Stimulated activated CD8-positive, alpha-beta memory T cell treated with anti-CD3 and anti-CD28 coated beads, Interleukin-4, amount 100 ng/mL, for 4 hours (primary cell): ENCODE measurements at places on chromosomes 3 and 15.

DNA sequence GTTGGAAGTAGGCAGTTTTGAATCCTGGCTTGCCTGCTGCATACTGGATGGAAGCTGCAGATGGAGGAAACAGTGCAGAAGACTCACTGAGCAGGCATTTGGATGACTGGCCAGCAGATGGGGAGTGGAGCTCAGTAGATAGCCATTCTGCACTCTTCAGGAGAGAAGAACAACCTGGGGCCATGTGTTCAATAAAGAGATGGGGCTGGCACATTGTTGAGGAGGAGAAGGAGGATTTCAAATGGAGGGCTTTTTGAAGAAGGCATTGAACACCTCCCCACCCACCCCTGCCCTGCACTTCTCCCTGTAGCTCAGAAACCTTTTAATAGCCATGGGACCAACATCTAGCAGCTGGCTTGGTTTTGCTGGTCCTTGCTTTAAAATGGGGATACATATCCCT, 109.8 kb downstream of the CACNA1D start:
- DNase-seq = no peak

DNA sequence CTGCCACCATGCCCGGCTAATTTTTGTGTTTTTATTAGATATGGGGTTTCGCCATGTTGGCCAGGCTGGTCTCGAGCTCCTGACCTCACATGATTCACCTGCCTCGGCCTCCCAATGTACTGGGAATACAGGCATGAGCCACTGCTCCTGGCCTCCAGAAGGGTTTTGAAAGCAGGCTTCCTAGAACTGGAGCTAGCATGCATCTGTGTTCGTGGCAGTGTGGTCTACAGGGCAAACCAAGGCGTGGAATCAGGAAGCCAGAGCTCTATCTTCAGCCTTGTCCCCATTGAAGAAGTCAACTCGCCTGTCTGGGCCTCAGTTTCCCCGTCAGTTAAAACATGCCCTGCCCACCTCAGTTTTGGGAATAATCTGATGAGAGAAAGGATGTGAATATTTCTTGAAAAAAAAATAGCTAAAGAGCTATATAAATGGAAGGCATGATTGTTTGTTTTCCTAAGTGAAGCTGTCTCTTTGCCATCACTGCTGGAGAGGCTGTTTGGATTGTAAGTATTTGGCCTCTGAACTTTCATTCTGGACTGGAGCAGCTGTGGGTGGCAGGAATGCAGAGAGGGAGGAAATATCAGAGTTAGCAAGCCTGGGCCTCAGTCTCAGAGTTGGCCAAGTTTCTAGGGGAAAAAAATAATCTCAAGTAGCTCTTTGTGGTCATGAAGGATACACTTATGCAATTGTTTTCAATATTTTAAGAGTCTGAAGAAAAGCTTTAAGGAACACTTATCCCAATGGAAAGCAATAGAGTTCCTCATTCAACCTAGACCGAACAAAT, 36.5 kb upstream of the UACA start:
- no peak for DNase-seq

- DNase-seq = no peak
Observed at GRCh38 chr3:157436583-157437291, at the start of gene PTX3. PTX3 (plus strand) TSS chr3:157436850; CDS start chr3:157436934, 84 bp downstream.

DNA sequence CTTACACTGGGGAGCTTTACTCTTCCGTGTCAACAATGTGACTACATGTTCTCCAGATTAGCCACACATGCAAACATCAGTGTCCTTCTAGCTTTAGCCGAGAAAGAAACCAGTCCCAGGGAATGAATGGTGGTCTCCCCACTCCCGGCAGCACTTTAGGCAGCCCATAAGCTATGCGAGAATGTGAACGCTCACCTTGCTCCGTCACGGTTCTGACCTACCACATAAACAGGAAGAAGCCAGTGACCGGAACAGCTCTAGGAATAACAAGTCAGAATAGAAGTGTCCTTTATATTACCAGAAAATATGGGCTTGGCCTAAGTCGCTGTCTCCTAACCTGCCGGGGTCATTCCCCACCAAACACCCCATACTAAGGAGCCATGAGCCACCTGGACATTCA, 98.0 kb upstream of the ABHD17C start:
- DNase-seq = no peak

DNA sequence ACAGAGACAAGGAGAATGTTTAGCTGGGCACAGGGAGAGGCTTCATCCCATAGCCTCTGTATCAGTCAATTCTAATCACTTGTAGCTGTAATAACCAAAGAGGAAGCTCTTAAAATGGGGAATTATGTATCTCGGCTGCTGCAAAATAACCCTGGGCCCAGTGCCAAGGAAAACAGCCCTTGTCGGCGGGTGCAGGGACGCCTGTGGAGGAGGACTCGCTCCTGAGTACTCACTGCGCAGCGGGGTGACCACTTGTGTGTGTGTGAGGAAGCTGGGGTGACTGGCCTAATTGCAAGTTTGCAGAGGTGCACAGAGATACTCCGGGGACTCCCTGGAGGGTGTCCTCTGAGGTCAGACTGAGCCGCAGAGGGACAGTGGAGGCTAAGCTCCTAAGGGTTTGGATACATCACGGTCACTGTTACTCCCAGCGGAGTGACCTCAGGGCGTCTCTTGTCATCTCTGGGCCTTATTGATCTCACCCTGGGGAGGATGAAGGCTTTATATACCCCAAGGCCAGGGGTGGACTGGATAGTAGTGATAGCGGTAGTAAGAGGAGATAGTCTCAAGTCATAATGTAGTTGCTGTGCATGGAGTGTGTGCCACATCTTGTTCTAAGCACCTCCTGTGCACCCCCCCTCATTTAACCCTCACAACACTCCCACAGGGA, 37.2 kb downstream of the SLC6A6 start:
- no peak for DNase-seq

DNA sequence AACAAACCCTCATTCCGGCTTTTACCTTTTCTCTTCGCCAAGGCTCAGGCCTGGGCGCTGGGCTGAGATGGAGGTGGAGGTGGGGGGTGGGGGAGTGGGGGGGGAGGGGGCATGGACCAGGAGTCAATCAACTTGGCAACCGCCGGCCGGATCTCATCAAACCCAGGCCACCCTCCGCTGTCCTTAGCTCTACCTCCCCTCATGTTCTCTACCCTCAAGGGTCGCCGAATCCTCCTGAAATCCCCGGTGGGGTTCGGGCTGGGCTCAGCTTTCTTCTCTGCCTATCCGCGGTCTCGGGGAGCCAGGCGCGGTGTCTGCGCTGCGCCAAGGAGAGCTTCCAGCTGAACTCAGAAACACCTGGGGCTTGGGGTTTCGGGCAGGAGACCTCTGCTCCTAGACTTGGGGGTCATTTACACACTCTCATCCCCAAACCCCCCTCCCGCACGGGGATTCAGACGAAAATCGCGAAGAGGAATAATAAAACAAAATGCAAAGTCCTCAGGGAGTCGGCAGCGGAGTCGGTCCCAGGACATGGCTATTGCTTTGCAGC, 2.5 kb downstream of the ONECUT1 start:
- no peak for DNase-seq

- DNase-seq = no peak
Observed at GRCh38 chr3:98359993-98360675, 6.5 kb downstream of the OR5K4 start.

DNA sequence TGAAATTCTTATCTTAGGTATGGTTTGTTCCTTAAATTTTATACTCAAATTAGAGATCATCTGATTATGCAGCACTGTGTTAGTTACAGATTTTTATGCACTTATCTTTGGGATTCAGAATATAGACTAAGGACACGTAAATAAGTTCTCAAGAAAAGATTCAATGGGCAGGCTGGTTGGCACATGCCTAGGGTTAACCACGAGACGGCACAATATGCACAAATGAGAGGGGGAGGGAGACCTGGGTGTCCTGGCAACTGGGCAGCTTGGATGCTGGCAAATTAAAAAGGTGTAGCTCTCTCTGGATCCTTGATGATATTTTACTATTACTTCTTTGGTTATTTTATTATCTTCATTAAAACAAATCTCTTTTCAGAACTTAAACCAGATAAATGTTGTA, 672 bp downstream of the AADAC start:
- no peak for DNase-seq

DNA sequence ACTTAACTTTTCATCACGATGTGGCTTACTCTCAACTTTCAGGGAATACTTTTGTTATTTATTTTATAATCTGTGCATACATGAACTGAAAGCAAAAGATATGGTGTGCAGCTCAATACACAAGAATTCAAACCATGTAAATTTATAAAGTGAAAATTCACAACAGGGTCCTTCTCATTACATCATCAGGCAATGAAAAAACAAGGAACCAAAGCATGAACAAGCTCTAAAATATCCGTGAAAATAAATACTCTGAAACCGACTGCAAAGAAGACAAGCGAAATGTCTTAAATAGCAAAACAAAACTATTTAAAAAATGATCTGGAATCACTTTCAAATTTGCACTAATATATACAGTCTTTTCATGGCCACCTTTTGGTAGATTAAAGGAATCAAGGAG, 28.9 kb downstream of the GNB5 start:
- DNase-seq = no peak

- no peak for DNase-seq
Observed at GRCh38 chr3:153614563-153614962, 452.5 kb downstream of the RAP2B start.

DNA sequence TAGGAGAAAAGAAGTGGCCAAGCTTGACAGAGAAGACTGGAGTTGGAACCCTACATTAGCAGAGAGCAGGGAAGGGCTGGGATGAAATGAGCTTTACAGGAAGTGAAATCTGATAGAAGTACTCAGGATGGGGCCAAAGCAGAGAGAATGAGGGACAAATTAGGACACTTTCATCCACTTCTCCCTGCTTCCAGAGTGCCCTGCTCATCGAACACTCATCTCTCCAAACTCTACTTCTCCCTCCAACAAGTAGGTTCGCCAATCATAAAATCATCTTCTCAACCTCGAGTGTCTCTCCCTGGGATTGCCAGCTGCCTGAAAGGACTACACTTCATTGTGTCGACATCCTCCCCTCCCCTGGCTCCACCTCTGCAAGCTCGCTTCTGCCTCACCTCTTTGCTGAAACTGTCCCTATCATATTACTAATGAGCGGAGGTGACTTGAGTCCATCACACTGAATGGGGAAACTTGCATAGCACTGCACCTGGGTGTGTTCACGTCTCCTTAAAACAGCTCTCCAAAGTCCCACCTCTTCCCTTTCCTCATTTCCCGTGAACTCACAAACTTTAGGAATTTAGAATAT, 365.8 kb downstream of the FOXP1 start:
- no peak for DNase-seq

GRCh38 chr15:28956491-28956890, 70.7 kb downstream of the APBA2 start:
- no peak for DNase-seq

DNA sequence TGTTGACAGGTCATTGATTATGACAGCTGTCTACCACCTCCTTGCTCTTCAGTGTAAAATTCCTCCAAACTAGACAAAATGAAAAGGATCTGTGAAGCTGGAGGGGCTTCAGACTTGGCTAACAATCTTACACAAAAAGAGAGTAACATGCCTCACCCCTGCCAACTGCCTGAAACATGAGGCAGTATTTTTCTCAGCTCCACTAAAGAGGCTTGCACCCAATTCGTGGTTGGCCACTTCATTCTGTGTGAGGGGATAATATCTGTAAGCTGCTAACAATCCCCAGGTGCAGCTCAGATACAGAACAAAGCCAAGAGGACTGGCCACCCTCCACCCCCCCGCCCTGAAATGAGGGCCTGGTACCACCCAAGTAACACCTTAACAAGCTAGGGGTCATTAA, 2.8 kb downstream of the MB21D2 start:
- DNase-seq = no peak
